ENCODE measurements at places on chromosomes 3 and 15. TPM values are rescaled to one million over a fixed set of nuclear protein-coding genes. Genes with fewer than 3 reads are reported as not detected.

The CGNL1 gene
- total RNA-seq, result 0.49 TPM

The ACP3 gene
- not detected for total RNA-seq

The GABRG3 gene
- total RNA-seq, result not detected

The TP63 gene
- total RNA-seq, result not detected

DNA sequence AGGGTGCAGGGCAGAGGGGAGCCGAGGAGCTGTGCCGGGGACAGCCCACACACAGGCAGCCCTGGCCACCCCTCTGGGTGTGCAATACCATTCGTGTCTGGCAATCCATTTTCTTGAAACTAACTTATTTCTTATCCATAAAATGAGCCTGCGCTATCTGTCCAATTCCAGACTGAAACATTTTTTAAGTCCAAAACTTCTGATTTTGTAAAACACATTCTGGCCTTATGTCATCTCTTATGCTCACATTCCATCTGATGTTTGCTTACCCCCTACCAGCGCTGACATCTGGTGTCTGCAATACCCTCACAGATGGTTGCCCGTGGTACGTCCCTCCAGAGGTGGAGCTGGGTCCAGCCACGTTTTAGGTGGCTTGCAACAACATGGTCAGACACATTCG is 31.8 kb downstream of the PCSK6 start:
- no peak for DNase-seq

DNA sequence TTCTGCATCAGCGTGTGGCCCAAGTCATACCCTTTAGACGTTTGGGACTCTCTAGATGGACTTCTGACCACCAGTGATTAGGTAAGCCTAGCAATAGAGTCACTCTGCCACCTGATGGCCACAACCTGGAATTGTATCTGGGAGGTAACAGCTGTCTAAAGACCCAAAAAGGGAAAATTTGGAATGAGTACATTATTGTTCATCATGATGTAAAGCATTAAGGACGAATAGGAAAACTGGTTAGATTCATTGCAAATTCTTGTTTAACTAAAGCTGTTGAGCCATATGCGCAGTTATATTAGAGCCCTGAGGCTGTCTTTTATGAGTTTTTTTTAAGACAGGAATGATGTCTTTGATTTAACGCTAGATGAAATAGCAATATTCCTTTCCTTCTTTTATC is 63.6 kb downstream of the FAM81A start:
- peak; percentile 20 for DNase-seq

- DNase-seq, result no peak
These were observed 8.1 kb downstream of the GALNT15 start for GRCh38 chr3:16182612-16183011.

DNA sequence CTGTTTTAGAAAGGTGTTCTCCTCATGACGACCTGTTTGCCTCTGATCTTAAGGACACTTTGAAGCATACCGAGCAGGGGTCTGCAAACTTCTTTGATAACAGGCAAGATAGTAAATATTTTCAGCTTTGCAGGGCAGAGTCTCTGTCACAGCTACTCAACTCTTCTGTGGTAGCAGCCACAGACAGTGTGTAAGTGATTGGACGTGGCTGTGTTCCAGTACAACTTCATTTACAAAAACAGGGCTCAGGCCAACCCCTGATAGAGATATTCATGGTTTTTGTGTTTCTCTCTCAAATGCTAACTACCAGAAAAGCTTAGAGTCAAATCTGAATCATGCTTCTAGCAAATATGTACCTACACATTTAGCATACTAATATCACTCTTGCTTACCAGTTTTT is 51.5 kb downstream of the TGFBR2 start:
- no peak for DNase-seq

- peak; percentile 19 for DNase-seq
These were observed 483.9 kb downstream of the RBMS3 start for GRCh38 chr3:29764603-29765254.

- DNase-seq, result no peak
These were observed 11.7 kb upstream of the RARRES1 start for GRCh38 chr3:158743664-158744566.

GRCh38 chr3:45128950-45129349 is 17.2 kb downstream of the CDCP1 start:
- no peak for DNase-seq

- DNase-seq, result no peak
These were observed 285.9 kb downstream of the XXYLT1 start for GRCh38 chr3:194985031-194985578.

DNA sequence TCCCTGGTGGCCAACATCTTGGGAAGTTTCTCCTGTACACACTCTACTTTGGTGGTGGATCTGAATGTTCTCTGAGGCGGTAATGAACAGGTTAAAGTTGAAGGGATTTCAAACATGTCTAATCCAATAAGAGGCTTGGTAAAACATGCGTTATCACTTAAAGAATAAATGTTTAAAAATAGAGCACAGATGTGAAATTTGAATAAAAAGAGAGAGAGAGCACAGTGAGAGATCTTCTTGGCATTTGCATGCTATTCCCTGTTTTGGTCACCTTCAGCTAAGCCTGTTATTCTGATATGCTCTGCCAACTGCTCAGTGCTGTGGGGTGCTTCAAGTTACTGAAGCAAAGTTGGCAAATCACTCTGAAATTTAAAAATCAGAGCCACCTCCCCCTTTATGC is 237.7 kb upstream of the WNT5A start:
- no peak for DNase-seq

- DNase-seq, result no peak
These were observed 123.8 kb upstream of the TJP1 start for GRCh38 chr15:29945943-29946596.

DNA sequence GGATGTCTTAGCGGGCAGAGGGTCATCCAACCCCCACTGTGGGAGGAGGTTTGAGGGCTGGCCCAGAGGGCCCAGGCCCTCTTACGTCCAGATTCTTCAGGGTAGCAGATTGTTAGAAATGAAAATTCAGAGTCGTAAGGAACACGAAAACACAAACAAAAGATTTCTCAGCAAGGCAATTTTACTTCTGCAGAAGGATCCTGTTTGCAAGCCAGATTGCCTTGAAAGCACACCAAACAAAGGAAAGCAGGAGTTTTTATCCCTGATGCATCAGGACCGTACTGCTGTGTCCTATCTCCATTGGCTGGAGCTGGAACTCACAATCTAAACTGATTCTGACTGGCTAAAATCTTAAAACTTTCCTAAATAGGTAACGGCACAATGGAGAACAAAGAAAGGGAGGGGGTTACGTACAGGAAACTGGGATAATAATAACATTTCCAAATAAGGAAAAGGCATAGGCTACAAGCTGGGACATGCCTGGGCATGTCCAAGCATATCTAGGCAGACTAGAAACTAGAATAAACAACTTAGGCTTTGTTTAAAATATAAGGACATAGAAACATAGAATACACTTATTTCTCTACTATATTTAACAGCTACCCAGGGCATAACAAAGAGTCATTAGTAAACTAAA is 97.3 kb upstream of the C2CD4B start:
- peak; percentile 18 for DNase-seq
